Activated CD8-positive, alpha-beta T cell treated with anti-CD3 and anti-CD28 coated beads, Interleukin-2, amount 10 ng/mL, durations not matched to agents 7 days and 5 days (primary cell): ENCODE measurements at places on chromosomes 13 and 19. TPM values are rescaled to one million over a fixed set of nuclear protein-coding genes. Genes with fewer than 3 reads are reported as not detected.

DNA sequence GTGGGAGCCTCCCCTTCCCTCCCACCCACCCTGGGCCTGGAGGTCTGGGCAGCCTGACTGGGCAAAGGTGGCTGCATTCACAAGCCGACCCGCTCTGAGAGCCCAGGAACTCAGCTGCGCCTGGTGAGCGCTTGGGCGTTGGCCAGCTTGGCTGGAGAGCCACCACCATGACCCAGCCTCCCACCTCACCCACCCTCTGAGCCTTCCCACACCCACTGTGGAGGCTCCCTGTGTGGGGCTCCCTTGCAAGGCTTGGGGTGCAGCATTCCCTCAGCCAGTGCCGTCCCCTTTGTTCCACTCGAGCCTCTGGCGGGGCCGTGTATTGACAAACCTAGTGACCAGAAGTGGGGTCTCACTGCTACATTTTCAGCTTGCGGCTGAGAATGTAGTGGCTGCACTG is 15.0 kb upstream of the QTRT1 start:
- H3K36me3 ChIP-seq = peaks cover 73% of the 10 kb centered on the region
- H3K27me3 ChIP-seq = no peaks in the 10 kb centered on the region
- no peaks in the 10 kb centered on the region for H3K4me1 ChIP-seq

GRCh38 chr13:112205990-112206389 is 139.0 kb downstream of the SOX1 start:
- H3K4me1 ChIP-seq = peaks cover 19% of the 10 kb centered on the region
- H3K27ac ChIP-seq = no peak overlapping the region
- H3K27me3 ChIP-seq = peaks cover 33% of the 10 kb centered on the region
- no peaks in the 10 kb centered on the region for H3K36me3 ChIP-seq
- no peak overlapping the region for H3K4me3 ChIP-seq

DNA sequence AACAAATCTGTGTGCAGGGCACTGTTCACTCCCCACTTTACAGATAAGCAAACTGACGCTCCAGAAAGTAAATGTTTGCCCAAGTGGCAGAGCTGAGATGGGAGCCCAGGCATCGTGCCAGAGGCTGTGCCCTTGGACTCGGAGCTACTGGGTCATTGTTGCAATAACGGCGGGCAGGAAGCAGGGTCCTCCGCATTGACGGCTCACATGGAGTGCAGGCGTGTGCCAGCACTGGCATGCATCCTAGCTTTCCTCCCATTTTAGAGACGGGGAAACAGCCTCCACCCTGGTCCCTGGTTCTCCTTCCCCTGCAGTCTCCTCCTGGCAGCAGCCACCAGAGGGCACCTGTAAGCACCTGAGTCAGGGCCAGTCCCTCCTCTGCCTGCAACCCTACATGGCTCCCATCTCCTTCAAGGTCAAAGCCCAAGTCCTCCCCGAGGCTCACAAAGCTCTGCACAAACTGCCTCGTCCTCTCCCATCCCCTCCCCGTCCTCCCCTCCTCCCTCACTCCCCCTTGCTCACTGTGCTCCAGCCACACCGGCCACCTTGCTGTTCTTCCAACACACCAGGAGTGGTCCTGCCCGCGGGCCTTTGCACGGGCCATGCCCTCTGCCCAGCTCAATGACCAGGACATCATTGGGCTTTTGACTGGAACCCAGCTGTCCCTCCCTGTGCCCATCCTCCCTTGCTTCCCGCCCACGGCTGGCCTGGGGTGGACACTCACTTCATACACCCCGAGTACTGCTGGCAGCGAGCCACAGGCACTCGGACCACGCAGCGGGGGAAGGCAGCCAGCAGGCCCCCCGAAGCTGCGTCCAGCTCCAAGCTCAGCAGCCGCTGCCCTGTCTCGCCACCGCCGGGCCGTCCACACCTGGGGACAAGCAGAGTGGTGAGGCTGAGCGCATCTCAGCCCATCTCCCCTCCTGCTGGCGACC is 7.7 kb upstream of the LRG1 start:
- H3K4me3 ChIP-seq = no peak overlapping the region
- no peak overlapping the region for H3K27ac ChIP-seq
- DNase-seq = peak; percentile 38
- H3K4me1 ChIP-seq = no peaks in the 10 kb centered on the region
- no peaks in the 10 kb centered on the region for H3K36me3 ChIP-seq

The ZNF534 gene
- not detected for total RNA-seq

The ZNF208 gene
- 0.18 TPM for total RNA-seq

DNA sequence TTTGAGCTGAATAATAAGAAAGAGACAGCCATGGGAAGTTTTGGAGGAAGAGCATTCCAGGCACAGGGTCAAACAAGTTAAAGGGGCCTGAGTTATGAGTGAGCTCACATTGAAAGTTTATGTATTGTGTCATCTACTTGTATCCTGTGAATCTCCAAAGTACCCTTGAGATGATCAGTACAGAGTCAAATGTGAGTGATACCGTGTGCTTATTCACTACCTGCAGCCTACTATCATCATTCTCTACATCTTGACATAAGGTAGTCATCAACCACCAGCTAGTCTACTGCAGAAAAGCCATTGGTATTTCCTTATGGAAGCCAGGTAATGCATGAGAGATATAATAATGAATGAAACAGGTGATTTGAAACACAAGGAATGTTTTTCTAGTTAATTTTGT is 3.0 kb upstream of the KCTD12 start:
- H3K4me1 ChIP-seq = peaks cover 24% of the 10 kb centered on the region
- DNase-seq = no peak
- no peak overlapping the region for H3K27ac ChIP-seq
- peaks cover 3% of the 10 kb centered on the region for H3K36me3 ChIP-seq

- H3K4me1 ChIP-seq = no peaks in the 10 kb centered on the region
- H3K4me3 ChIP-seq = no peak overlapping the region
- H3K36me3 ChIP-seq = no peaks in the 10 kb centered on the region
- no peak overlapping the region for H3K27ac ChIP-seq
Measured at GRCh38 chr13:100361504-100361903, 227.1 kb downstream of the GGACT start.

GRCh38 chr13:108281901-108282300 is 12.4 kb downstream of the TNFSF13B start:
- no peak overlapping the region for H3K4me3 ChIP-seq
- H3K27me3 ChIP-seq = no peaks in the 10 kb centered on the region
- H3K36me3 ChIP-seq = peaks cover 2% of the 10 kb centered on the region
- peaks cover 3% of the 10 kb centered on the region for H3K4me1 ChIP-seq
- no peak overlapping the region for H3K27ac ChIP-seq

The CNMD gene
- not detected for total RNA-seq

DNA sequence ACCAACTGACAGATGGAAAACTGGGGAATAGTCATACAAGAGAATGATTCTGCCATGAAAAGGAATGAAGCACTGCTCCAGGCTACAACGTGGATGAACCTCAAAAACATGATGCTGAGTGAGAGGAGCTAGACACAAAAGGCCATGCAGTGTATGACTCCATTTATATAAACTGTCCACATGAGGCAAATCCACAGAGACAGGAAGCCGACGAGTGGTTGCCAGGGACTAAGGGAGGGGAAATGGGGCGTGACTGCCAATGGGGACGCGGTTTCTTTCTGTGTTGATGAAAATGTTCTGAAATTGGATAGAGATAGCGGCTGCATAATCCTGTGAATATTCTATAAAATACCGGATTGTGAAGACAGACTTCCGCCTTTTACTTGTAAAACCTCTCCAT is 10.2 kb downstream of the SMIM7 start:
- peaks cover 72% of the 10 kb centered on the region for H3K36me3 ChIP-seq
- no peaks in the 10 kb centered on the region for H3K27me3 ChIP-seq
- DNase-seq = no peak
- no peak overlapping the region for H3K4me3 ChIP-seq
- peaks cover 23% of the 10 kb centered on the region for H3K4me1 ChIP-seq

DNA sequence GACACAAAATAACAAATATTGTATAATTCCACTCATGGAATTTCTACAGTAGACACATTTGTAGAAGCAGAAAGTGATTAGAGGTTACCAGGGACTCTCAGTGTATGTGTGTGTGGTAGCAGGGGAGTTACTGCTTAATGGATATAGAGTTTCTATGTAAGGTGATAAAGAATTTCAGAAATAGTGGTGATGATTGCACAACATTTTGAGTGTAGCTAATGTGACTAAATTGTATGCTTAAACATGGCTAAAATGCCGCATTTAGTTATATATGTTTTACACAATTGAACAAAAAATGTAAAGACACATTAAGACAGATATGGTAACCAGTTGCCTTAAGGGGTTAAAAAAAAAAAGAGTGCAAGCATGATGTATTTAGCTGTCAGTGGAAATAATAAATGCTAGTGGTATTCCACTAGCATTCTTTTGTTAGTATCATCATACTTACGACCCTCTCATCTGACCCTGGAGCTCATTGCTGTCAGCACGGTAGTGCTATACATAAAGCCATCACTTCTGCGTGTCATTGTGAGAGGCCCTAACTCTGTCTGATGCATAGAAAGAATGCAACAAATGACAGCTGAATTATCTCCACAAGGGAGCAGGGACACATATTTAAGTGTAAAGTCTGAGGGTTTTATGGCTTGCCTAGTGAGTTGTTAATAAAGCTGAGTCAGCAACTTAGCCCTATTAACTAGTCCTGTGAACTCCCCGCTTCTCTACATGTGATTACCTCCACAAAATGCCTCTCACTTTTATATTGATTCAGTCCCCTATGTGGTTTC is 134.1 kb upstream of the RXFP2 start:
- H3K36me3 ChIP-seq = no peaks in the 10 kb centered on the region
- DNase-seq = no peak
- no peaks in the 10 kb centered on the region for H3K27me3 ChIP-seq
- H3K27ac ChIP-seq = no peak overlapping the region

The SLC35E1 gene
- 55.6 TPM for total RNA-seq

GRCh38 chr19:36059180-36059910 is 4.6 kb downstream of the WDR62 start:
- peaks cover 56% of the 10 kb centered on the region for H3K36me3 ChIP-seq
- no peaks in the 10 kb centered on the region for H3K27me3 ChIP-seq
- DNase-seq = no peak
- H3K4me1 ChIP-seq = peaks cover 28% of the 10 kb centered on the region

The NEK5 gene
- not detected for total RNA-seq

The UQCR11 gene
- total RNA-seq = 195 TPM
